ENCODE measurements at places on chromosomes 6 and 20. TPM values are rescaled to one million over a fixed set of nuclear protein-coding genes. Genes with fewer than 3 reads are reported as not detected.

DNA sequence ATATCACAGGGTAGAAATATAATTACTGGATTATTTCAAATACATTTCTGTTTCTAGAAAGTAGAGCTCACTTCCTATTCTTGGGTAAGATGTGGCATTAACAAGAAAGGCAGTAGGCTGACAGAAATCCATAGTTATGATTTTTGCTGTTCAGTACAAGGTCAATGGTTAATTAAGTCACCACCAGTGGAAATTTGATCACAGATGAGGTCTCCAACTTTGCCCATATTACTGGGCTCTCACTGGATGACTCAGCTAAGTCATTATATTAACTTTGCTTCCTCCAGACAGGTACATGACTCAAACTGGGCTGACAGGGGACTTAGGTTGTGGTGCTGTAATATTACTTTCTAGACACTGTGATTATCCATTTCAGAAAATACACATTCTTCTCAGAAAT is 212.4 kb downstream of the GRIK2 start:
- no peak overlapping the region for H3K4me3 ChIP-seq
- no peak for DNase-seq
- H3K4me1 ChIP-seq = no peaks in the 10 kb centered on the region
- no peak overlapping the region for H3K27ac ChIP-seq

DNA sequence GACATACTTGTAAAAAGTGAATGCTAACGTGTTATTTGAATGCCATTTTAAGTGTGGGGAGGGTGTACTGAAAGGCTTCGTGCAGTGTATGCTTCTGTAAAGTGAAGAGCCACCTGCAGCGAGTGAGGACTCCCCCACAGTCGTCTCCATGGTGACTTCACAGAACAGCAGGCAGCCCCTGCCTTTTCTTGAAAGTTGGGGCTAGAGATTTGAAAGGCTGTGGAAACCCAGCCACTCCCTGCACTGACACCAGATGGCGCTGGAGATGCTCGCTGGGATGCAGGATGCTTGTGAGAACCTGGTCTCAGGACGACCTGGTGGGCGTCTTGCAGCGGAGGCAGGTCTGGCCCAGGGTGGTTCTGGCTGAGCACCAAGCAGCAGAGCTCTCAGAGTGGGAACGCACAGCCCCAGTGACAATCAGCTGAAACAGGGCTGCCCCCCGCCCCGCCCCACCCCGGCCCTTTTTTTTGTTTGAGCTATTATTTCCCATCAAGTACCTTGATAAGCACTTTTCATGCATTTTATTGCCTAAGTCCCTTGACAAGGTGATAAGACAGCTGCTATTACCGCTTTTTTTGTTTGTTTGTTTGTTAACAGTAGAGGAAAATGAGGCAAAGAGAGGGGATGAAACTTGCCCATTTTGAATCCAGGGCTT is 150.3 kb downstream of the SYCP2 start:
- H3K36me3 ChIP-seq = no peaks in the 10 kb centered on the region
- no peaks in the 10 kb centered on the region for H3K4me1 ChIP-seq
- no peak overlapping the region for H3K27ac ChIP-seq
- H3K27me3 ChIP-seq = no peaks in the 10 kb centered on the region
- DNase-seq = no peak
- no peak overlapping the region for H3K4me3 ChIP-seq

Gene EPHA7
- 0.18 TPM for total RNA-seq

DNA sequence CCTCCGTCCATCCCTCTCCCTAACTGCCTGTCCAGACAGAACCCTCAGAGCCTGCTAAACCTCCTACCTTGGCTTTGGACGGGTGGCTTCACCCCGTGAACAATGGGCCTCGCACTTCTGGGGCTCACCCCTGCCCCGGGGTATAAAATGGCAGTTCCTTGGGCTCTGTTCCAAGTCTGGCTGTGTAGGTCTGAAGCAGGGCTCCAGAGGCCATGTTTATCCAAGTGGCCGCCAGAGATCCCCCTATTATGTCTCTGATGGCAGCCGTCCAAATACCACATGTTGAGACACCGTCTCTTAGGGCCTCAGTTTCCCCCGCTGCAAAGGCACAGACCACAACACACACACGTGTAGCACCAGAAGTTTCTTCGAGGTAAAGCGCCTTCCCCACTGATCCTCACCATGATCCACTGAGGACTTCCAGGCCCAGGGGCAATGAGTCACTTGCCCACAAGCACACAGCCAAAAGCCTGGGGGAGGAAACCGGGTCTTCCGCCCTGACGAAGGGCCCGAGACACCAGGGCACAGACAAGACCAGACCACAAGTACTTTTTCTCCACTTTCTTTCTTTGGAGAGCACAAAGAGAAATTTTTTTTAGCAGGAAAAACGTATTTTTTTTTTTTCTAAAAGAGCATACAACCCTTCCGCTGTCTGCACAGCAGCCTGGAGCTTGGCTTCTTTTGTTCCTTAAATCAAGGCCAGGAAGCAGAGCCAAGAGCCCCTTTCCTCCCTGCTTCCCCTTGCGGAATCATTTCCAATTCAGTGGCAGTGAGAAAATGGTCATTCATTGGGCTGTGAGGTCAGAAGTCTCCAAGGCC is 11.8 kb downstream of the CPNE5 start:
- no peaks in the 10 kb centered on the region for H3K27me3 ChIP-seq
- no peak for DNase-seq
- no peak overlapping the region for H3K4me3 ChIP-seq
- no peaks in the 10 kb centered on the region for H3K36me3 ChIP-seq
- peaks cover 29% of the 10 kb centered on the region for H3K4me1 ChIP-seq
- peak overlapping the region; percentile 52 for H3K27ac ChIP-seq

Gene C20orf202
- total RNA-seq = not detected

DNA sequence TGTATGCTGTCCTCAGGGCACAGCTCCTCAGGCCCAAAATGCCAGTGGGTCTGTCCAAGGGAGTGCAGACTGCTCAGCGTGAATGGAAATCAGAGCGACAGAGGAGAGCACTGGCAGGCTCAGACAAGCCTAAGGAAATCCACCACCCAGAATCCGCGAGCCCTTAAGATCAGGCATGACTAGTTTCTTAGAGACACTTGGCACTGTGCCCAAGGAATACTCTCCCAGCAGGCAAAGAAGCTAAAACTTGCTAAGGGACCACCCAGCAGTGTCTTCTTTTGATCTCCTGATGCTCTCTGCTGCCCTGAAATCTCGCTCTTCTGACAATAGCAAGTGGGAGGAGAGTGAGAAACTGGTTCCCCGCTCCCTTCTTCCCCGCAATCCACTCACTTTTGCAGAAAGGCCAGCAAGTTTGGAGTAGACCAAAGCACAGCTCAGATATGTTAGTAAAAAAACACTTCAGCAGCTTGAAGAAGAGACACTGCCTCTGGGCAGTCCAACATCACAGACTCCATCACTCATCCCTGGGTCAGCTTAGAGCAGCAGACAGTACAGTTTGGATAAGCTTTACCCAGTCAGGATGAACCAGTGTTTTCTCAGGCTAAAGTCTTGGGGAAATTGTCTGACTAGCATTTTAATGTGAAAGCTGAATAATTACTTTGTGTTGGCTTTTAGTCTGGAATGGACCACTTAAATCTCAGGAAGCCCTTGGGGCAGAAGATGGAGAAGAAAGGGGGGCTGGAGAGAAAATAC is 32.4 kb downstream of the TRAF3IP2 start:
- no peak overlapping the region for H3K4me3 ChIP-seq
- H3K27ac ChIP-seq = peak overlapping the region; percentile 69
- DNase-seq = no peak
- H3K4me1 ChIP-seq = peaks cover 12% of the 10 kb centered on the region
- H3K27me3 ChIP-seq = no peaks in the 10 kb centered on the region

GRCh38 chr6:6969761-6970223 is 138.0 kb upstream of the RREB1 start:
- H3K27me3 ChIP-seq = no peaks in the 10 kb centered on the region
- H3K36me3 ChIP-seq = no peaks in the 10 kb centered on the region
- H3K4me1 ChIP-seq = peaks cover 4% of the 10 kb centered on the region
- H3K4me3 ChIP-seq = no peak overlapping the region

Gene CALHM6
- 0.80 TPM for total RNA-seq

DNA sequence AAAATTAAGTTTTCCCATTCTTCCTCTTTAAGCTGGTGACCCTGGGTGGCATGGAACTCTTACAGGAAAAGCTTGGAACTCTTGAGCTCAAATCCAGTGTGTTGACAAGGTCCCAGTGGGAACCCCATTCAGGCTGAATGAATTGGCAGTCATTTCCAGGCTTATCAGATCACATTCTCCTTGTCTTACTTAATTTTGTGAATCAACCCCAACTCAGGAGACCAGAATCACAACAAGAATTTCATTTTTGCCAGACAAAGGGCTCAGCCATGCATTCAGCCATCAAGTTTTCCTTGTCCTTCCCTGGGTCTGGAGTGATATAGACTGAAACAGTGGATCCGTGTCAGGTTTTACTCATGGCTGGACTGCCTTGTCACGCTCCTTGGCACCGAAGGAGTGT is 92.1 kb upstream of the EEF1E1 start:
- H3K4me3 ChIP-seq = no peak overlapping the region
- no peaks in the 10 kb centered on the region for H3K36me3 ChIP-seq
- H3K27me3 ChIP-seq = no peaks in the 10 kb centered on the region

GRCh38 chr20:8854571-8854970 is 214.3 kb upstream of the PLCB4 start:
- H3K36me3 ChIP-seq = no peaks in the 10 kb centered on the region
- peaks cover 8% of the 10 kb centered on the region for H3K4me1 ChIP-seq
- H3K27me3 ChIP-seq = no peaks in the 10 kb centered on the region
- peak; percentile 21 for DNase-seq
- peak overlapping the region; percentile 49 for H3K27ac ChIP-seq

DNA sequence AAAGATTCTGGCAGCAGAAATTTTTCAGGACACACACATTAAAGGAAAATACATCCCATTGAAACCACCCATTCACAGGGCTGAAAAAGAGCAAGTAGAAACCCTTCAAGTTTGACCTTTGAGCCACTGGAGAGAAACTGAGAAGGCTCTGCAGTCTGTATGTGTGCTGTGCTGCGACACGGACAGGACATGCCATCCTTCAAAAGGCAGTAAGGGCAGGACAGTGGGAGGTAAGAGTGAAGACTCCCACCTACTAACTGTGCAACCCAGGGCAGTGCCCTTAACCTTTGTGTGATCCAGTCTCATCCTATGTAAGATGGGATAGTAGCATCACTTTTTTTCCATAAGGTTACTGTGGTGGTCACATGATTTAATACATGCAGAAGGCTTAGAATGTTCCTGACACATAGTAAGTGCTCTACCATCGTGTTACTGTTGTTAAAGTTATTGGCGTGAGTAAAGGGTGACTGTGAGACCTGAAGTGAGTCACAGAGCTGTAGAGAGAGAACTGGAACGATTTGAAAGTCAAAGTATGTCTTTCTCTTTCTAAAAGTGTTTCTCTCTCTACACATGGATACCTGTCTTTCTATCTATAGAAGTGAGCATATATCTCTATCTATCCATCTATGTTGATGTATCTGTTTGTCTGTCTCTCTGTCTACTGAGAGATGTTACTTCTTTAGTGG is 153.7 kb upstream of the OLIG3 start:
- no peak overlapping the region for H3K4me3 ChIP-seq
- H3K27ac ChIP-seq = peak overlapping the region; percentile 2
- H3K4me1 ChIP-seq = peaks cover 9% of the 10 kb centered on the region
- no peaks in the 10 kb centered on the region for H3K36me3 ChIP-seq
- no peak for DNase-seq

Gene ZSCAN9
- 6.5 TPM for total RNA-seq

GRCh38 chr20:24950128-24950835 is 1.2 kb downstream of the CST7 start:
- no peak for DNase-seq
- H3K4me3 ChIP-seq = no peak overlapping the region
- H3K4me1 ChIP-seq = no peaks in the 10 kb centered on the region

- H3K36me3 ChIP-seq = peaks cover 8% of the 10 kb centered on the region
- H3K4me3 ChIP-seq = no peak overlapping the region
- H3K27ac ChIP-seq = no peak overlapping the region
- no peak for DNase-seq
Observed at GRCh38 chr6:85662251-85662650, 19.6 kb upstream of the SYNCRIP start.

Gene PTCHD4
- total RNA-seq = not detected

GRCh38 chr20:17747431-17747846 is 47.7 kb downstream of the BANF2 start:
- peaks cover 7% of the 10 kb centered on the region for H3K4me1 ChIP-seq
- H3K27me3 ChIP-seq = no peaks in the 10 kb centered on the region
- no peak overlapping the region for H3K4me3 ChIP-seq
- H3K27ac ChIP-seq = no peak overlapping the region

- H3K4me3 ChIP-seq = peak overlapping the region; percentile 99
- DNase-seq = no peak
- H3K27me3 ChIP-seq = no peaks in the 10 kb centered on the region
- no peaks in the 10 kb centered on the region for H3K36me3 ChIP-seq
- no peaks in the 10 kb centered on the region for H3K4me1 ChIP-seq
Observed at GRCh38 chr6:166957087-166957804, 896 bp upstream of the RNASET2 start.

Data from gastrocnemius medialis (tissue), 4 donors.